ENCODE measurements at places on chromosomes 4 and X.

DNA sequence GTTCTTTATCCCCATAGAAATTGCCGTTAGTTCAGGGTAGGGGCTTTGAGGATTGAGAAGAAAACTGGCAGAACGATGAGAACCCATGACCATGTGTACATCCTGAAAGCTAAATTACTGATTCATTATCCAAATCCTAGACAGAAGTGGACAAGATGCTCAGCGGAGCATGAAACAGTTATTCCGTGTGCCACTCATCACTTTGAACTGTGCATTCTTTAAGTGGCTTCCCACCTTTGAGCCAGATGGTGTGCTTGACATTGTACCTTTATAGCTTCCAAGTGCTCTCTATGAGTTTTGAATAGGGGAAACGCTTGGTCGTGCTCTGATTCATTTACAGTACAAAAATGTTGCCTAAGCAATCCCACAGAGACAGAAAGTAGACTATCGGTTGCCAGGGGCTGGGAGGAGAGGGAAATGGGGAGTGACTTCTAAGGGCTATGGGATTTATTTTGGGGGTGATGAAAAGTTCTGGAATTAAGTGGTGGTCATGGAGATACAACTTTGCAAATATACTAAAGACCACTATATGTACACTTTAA lies 100.0 kb downstream of the DOCK11 start:
- no peak for DNase-seq

- DNase-seq = no peak
Observed at GRCh38 chrX:98338544-98338943, 1454.8 kb downstream of the RPA4 start.

DNA sequence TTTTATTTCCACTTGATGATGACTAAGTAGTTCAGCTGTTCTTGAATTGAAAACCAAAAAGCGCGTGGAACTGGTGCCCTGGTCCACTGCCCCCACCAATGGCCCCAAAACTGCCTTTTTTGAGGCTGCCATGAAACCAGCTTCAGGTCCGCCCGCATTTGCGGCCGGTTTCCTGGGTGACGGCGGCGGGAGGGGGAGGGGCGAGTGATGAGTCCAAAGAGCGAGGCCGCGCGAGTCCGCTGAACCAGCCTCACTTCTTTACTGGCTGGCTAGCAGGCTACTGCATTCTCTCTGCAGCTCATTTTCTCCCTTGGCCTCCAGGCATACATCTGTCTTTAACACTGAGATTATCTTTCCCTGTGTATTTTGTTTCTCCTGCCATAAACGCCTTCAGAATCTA lies 72.9 kb upstream of the FABP2 start:
- no peak for DNase-seq

DNA sequence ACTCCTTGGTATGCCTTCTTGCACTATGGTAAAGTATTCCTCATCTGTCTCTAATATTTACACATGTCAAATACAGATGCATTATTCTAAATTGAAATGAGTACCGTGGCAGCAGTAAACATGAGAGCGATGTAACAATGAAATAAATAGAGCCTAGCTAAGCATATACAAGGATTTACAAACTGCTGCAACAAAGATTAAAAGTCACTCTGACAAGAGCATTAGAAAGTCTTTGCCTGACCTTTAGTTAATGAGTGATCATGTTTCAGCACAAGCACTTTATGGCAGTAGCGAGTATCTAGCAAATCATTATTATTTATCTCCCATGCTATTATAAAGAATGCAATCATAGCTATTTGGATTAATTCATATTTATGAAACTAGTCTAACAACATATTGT lies 547.0 kb upstream of the NDST4 start:
- no peak for DNase-seq

DNA sequence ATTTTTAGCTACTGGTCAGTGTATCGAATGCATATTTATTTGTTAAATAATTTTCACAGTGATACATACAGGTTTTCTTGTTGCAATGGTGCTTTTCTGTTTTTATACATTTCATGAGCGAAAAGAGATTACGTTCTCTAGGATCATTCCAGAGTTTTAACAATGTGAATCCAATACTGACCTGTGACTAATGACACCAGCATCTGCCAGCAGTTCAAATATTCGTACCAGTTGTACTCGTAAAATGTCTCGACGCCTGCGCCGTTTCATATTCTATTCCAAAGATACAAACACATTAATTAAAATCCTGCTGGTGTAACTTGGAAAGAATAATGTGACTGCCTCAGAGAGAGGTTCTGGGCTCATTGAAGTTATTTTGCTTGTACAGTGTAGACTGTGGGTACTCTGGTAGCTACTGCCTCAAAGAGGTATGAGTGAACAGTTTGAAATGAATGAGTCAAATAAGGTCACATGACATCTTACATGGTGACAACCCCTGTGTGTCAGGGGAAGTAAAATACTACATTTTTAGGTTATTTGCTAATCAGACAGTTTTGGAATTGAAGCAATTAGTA lies 80.7 kb downstream of the ZAR1 start:
- no peak for DNase-seq

DNA sequence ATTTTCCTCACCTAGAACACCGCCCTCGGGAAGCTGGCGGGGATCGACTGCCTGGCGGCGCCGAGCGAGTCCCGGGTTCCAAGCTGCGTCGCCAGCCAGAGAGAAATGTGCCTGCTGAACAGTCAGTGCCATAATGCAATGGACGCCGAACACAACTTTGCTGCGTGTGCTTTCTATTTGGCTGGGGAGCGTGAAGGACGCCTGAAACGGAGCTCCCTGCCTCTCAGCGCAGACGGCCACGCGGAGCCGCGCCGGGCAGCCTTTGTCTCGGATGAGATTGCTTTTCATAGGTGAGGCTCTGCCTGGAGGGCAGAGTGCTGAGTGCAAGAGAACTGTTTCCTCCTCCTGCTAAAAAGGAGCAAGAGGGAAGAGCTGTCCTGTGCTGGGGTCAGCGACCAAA lies 107.7 kb upstream of the BCOR start:
- no peak for DNase-seq

Measured in effector CD4-positive, alpha-beta T cell (primary cell).